ENCODE measurements at places on chromosomes 1 and 21.

- DNase-seq, result no peak
These were observed 22.4 kb upstream of the EXO1 start for GRCh38 chr1:241825581-241825980.

DNA sequence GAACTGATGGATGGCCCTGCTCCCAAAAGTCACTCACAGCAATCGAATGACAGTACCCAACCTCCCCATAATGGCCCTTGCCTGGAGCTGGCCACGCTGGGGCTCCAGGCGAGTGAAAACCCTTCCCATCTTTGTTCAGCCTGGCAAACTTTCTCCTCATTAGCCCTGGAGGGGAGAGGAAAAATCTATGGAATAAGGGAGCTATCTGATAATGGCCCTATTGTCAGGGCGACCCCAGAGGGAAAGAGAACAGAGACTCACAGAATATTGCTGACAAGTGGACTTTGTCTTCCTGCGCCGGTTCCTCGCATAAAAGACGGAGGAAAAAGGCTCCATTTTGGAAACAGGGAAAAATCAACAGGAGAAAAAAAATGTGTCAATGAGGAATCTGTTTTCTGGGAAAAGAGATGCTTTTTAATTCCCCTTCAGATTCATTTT lies 13.0 kb upstream of the ARHGEF16 start:
- no peak for DNase-seq

GRCh38 chr1:111967067-111967690 lies 22.3 kb downstream of the KCND3 start:
- DNase-seq, result no peak

- no peak for DNase-seq
These were observed 20.0 kb upstream of the WARS2 start for GRCh38 chr1:119160409-119160808.

- DNase-seq, result no peak
These were observed 22.7 kb upstream of the IFNAR1 start for GRCh38 chr21:33302055-33302454.

GRCh38 chr1:200776949-200777348 lies 38.3 kb downstream of the CAMSAP2 start:
- no peak for DNase-seq

GRCh38 chr1:176996456-176997090 lies 167.9 kb downstream of the ASTN1 start:
- DNase-seq, result no peak

DNA sequence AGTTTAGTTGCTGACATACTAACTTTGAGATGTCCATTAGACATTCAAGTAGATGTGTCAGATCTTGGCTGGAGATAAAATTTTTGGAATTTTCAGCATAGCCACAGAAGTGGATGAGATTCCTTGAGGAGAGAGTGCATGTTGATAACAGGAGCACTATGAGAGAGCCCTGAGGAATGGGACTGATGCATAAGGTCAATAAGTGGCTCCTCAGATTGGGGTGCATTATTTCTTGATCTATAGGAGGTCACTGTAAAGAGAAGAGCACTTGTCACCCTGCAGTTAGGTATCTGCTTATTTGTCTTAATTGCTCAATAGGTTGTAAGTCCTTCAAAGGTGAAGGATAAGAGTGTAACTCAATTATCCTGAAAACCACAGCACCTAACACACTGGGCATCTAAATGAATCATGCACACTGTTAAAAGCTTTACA lies 52.0 kb upstream of the TACSTD2 start:
- DNase-seq, result no peak

GRCh38 chr1:163796394-163796821 lies 474.7 kb downstream of the NUF2 start:
- no peak for DNase-seq

- no peak for DNase-seq
These were observed 4.5 kb downstream of the DESI2 start for GRCh38 chr1:244657421-244657820.

- DNase-seq, result no peak
These were observed 40.2 kb upstream of the COL6A1 start for GRCh38 chr21:45941338-45941710.

GRCh38 chr1:222543817-222544216 lies 4.1 kb downstream of the HHIPL2 start:
- no peak for DNase-seq

Data from activated T-helper 1 cell treated with anti-CD3 and anti-CD28 coated beads, Interleukin-2, amount 50 U/mL, for 16 hours (primary cell).